CD4-positive, alpha-beta T cell treated with Interleukin-17A for 1 hour (primary cell): ENCODE measurements at places on chromosomes 3 and 15.
A peak's percentile ranks its signal among the peaks of the same experiment; 100 is the strongest.

DNA sequence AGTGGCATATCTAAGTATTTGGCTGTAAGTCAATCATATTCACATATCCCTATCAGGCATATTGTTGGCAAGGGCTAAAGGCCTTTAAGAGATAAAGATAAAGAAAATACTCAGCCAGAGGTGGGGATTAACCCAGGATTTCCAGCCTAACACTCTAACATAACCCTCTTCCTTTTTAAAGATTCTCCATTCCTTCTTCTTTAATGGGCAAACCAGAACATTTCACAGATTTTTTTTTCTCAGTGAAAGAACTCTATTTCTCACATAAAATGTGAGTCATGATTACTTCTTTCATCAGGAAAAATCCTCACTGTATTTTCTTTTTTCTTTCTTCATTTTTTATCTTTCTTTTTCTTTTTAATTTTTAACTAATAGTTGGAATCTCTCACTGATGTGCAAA is 200.4 kb downstream of the NR1D2 start:
- DNase-seq: no peak

DNA sequence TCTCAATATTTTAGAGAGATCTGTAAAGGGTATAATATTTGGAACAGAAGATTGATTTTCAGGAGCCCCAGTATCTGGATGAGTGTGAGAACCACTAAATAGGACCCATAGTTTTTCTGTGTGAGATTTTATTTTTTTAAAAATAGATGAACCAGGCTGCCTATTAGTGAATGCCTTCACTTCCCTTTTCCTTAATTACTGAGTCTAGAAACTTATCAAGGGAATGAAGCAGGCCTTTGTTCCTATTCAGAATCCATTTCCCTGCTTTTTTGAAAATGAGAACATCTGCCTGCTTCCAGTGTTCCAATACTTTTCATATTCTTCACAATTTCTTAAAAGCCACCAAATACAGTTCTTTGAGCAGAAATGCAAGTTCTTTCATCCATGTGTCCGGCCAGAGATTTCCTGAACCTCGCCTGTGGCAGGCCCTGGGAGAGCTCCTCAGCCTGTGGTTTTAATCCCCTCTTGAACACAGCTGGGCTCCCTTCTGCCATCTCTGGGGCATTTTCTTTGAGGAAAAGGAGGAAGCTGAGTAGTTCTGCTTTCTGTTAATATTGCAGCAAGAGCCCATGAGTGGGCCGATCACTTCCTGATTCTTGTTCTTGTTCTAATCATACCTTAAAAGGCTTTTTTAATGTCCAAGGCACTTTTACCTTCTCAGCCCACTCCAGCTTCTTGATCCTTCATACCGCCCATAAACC is 4.7 kb downstream of the EHD4 start:
- peak; percentile 24 for DNase-seq

GRCh38 chr3:152728231-152728980 is 106.5 kb upstream of the P2RY1 start:
- DNase-seq: no peak

DNA sequence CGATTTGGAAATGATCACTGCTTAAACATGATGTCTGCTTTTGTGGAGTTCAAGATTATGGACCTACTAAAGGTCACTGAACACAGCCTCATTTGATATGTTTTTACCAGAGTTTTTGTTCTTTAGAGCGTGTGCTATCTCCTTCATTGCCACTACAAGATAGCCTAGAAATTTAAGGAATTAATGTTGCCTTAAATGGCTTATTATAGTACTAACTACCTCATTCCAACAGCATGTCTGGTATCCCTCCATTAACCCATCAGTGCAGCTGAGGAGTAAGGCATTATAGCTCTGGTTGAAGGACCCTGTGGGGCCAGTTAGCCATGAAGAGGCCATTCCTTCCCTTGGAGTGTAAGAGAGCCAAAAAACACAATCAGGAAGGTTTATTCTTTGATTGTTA is 2.3 kb upstream of the FAM43A start:
- DNase-seq: no peak

DNA sequence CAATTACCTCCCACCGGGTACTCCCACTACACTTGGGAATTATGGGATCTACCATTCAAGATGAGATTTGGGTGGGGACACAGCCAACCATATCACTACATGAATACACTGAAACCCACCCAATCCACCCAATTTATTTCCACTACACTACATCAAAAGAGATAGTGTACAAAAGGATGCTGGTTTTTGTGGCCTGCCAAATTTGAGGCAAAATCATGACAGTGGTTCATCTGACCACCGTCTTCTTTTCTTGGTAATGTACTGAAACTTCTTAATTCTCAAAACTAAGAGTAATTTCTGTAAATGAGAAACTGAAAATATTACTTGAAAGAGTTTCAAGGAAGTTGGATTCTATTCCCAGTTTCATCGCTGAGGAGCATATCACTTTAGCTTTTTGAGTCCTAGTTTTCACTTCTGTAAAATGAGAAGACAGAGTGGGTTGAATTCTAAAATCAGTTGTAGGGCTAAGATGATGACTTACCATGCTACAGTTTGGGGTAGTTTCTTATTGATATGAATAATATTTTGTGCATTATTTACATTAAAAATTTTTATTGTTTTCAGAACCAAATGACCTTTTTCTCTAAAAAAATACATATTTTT is 360.4 kb upstream of the CNTN6 start:
- no peak for DNase-seq

GRCh38 chr15:33215941-33216872 is 21.7 kb upstream of the FMN1 start:
- peak; percentile 27 for DNase-seq

GRCh38 chr3:134066651-134067530 is 37.2 kb upstream of the SLCO2A1 start:
- DNase-seq: no peak

- peak; percentile 39 for DNase-seq
These were observed 1.8 kb downstream of the STAG1 start for GRCh38 chr3:136750209-136750896.

DNA sequence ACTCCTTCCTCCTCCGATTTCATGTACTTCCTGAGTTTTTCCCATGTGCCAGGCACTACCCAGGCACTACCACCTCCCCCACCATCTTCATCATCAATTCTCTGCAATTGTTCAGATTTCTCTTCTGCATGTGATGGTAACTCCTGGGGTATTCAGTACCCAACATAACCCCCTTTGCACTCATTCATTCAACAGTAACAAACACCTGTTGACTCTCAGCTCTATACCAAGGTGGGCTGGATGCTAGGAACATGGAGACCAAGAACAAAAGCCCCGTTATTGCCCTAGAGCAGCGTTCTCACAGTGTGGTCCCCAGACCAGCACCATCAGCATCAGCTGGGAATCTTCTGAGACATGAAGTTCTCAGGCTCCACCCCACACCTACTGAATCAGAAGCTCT is 113.0 kb upstream of the CHD2 start:
- no peak for DNase-seq

DNA sequence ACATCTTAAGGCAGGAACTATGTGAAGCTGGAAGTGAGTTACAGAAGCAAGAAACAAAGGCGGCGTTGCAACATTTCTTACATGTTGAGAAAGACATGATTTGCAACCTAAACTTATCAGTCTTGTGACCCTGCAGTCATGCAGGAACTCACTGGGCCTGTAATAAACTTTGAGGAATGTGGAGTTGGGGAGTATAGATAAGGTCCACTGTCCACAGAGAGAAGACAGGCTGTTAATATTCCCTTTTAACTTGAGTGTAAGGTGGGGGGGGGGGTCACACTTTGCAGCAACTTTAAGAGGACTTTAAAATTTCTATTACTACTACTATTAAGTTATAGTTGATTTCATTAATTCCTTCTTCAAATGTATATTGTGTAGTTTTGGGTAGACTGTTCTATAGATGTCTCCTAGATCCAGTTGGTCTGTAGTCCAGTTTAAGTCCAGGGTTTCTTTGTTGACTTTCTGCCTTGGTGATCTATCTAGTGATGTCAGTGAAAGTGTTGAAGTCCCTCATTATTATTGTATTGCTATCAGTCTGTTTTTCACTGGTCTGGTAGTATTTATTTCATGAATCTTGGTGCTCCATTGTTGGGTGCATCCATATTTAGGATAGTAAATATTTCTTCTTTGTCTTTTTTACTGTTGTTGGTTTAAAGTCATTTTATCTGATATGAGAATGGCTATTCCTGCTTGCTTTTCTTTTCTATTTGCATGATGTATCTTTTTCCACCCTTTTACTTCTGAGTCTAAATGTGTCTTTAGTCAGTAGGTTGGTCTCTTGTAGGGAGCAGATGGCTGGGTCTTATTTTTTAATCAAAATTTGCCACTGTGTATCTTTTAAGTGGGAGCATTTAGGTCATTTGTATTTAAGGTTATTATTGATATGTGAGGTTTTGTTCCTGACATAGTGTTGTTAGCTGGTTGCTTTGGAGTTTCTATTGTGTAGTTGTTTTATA is 15.6 kb upstream of the FAM98B start:
- no peak for DNase-seq

DNA sequence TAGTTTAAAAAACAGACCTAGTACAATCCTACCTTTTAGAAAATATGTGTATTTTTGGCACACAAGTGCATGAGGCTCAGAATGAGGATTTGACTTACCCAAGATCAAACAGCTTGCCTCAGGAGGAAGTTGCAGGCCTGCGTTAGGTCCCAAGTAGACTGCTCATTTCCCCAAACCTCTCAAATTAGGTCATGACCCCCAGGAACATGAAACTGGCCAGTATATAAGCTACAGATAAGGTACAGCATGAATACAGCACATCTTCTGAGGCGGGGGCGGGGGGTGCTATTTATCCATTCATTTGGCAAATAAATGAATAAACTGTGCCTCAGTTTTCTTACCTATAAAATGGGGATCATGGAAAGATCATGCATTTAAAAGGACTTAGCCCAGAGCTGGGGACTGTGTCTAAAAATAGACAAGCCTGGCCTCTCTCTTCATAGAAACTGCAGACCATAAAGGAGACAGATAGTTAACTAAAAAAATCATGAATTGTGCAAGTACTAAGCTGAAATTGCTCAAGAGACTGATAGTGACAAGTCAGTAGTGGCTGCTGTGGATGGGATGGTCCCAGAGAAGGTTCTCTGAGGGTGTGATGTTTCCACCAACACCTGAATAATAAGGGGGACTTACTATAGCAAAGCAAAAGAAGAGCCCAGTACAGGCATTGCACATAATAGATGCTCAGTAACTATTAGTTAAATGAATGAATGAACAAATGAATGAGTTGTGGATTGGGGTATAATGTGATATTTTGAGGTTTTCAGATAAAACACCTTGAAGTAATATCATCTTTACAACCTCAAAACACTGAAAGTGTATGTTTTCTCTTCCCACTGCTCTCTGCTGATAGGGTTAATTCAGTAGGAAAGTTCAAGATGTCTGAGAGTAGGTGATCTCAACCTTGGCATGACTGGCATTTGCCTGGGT is 258.5 kb upstream of the PROK2 start:
- DNase-seq: no peak

DNA sequence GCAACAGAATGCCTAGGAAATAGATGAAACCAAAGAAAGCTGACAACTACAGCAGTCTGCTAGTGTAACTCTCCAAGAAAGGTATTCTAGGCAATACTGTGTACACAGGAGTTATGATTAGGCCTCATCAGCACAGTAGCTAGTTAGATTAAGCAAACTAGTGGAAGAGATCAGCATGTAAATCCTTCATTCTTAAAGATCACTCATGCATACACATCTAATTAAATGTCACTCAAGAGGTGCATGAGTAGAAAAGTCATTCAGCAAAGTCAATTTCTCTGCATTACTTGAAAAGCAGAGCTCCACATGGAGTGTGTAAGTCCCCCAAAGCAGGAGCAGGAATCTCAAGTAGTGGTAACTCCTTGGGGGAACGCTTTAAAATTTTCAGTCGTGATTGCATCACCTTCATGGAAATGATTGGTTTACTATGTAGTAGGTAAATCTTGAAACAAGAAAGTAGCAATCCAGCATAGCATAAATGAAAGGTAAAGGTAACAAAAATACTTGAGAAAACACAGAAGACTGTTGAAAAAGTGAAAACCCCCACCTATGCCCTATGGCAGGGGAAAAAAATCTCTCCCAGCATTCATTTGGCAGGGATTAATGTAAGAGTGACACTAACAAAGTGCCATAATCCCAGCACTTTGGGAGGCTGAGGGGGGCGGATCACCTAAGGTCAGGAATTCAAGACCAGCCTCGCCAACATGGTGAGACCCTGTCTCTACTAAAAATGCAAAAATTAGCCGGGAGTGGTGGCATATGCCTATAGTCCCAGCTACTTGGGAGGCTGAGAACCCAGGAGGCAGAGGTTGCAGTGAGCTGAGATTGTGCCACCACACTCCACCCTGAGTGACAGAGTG is 29.4 kb upstream of the PPIB start:
- no peak for DNase-seq

DNA sequence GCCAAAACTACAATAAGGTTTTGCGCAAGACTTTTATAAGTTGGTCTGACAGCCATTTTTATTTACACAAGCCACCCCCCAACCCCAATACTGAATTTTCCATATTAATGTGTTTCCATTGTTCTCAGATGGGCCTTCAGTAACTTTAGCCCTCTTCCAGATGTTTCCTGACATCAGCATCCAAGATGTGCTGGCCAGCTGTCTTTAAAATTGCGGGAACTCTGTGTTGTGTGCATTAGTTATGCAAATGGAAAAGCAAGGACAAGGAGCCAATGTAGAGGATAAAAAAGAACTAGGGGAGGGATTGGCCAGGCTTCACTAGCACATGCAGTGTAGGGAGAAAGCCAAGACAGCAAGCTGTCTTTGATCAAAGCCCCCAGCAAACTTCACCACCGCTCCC is 45.4 kb downstream of the COMMD2 start:
- DNase-seq: no peak

DNA sequence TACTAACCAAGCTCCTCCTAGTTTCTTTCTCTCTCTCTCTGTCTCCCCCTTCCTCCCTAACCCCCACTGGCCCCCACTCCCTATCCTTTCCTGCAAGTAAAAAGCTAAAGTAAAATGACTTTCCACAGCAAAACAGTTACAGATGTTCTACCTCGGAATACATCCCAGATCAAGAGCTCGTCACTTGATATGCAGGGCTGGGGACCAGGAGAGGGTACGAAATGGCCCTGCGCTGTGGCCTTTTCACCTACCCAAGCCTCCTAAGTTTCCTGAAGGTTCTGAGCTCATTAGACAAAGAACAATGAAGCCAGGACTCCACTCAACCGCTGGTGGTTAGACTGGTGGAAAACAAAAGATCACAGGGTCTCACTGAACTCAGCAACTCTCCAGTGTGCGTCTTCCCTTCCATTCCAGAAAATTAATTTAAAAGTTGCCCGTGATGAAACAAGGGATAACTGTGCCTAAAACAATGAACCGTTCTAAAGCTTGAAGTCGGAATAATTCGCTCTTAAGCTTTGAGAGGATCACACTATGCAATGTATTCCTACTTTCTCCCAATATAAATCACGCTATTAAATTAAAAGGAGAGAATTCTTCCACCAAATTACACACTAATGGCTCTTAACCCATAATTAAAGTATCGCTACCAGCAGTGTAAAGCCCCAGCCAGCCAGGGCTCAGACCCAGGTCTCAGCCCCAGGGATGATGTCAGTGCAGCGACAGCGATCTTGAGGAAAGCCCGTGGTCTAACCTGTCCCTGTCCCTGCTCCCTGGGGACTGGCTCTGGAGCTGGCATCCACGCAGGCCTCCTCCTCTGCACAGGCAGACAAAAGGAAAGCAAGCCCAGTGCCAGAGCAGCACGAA is 5.0 kb downstream of the VGLL4 start:
- DNase-seq: no peak
